ENCODE measurements at places on chromosomes 11 and 22. TPM values are rescaled to one million over a fixed set of nuclear protein-coding genes. Genes with fewer than 3 reads are reported as not detected.

- no peak for DNase-seq
Observed at GRCh38 chr11:14081581-14082231, 119.2 kb downstream of the SPON1 start.

- DNase-seq = no peak
Observed at GRCh38 chr11:111949519-111950426, 12.6 kb downstream of the DIXDC1 start.

- no peak for DNase-seq
Observed at GRCh38 chr11:84437071-84437980, 1151.2 kb upstream of the CCDC90B start.

DNA sequence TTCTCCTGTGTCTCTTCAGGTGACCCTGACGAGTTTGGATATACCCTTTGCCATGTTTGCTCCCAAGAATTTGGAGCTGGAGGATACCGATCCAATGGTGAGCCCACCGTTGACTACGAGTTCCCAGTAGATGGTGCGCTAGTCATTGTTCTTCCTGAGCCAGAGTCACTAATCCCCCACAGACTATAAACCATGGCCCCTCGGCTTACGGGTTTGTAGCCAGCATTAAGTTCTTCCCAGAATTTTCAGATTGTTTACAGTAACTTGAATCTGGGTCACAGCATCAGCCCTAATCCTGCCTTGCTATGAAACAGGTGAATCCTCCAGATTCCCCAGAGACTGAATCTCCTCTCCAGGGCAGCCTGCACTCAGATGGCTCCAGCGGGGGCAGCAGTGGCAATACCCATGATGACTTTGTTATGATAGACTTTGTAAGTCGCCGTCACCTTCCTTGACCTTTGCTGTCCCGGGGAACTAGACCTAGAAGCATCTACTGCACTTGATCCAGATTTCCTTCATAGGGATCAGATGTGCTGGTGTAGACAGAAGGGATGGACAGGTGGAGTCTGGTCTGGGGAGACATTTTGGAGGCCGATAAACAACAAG, 31.8 kb downstream of the ARHGAP1 start:
- DNase-seq = no peak

GRCh38 chr11:44564670-44565210, 723 bp upstream of the CD82 start:
- peak; percentile 97 for DNase-seq

The JRKL gene
- 7.2 TPM for total RNA-seq

The LTO1 gene
- total RNA-seq = 20.2 TPM

The ZNF280B gene
- 0.83 TPM for total RNA-seq

DNA sequence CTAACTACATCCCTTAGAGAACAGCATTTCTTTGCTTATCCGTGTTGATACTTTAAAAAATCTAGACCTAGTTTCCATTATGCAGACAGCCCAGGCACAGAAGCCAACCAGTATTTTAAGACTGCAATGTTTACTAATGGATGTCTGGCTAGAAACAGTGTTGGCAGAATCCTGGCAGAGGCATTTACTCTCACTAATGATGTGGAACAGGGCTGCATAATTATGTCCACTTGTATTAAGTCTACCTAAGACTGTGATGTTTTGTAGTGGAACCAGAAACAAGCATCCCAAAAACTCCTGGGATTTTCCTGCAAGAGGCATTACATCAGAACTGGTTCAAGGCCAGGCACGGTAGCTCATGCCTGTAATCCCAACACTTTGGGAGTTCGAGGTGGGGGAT, 50.2 kb upstream of the PICALM start:
- no peak for DNase-seq

- no peak for DNase-seq
Observed at GRCh38 chr11:76786441-76787014, 3.4 kb downstream of the TSKU start.

GRCh38 chr22:43925433-43926348, 2.1 kb downstream of the PNPLA3 start:
- peak; percentile 89 for DNase-seq

- peak; percentile 80 for DNase-seq
Observed at GRCh38 chr11:75563978-75564552, 2.0 kb downstream of the SERPINH1 start.

- no peak for DNase-seq
Observed at GRCh38 chr22:20061481-20061861, 18.6 kb upstream of the DGCR8 start.

DNA sequence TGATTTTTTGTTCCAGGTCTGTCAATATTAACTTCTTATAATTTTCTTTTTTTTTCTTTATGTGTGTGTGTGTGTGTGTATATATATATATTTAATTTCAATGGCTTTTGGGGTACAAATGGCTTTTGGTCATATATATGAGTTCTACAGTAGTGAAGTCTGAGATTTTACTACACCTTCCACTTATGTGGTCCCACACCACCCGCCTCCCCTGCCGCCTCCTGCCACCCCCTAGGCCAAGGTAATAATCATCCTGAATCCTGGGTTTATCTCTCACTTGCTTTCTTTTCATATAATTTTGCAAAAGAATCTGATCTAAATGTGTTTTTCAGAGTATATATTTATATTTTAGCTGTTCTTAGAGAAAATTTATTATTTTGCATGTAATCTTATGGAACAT, 11.1 kb downstream of the NEAT1 start:
- DNase-seq = no peak

GRCh38 chr22:50739894-50740293, 1.9 kb downstream of the ACR start:
- DNase-seq = no peak

GRCh38 chr11:13721760-13722159, 53.3 kb downstream of the FAR1 start:
- DNase-seq = peak; percentile 31

- DNase-seq = peak; percentile 7
Observed at GRCh38 chr11:101583251-101584128, at the start of gene TRPC6. Gene TRPC6, minus strand, starts transcription at chr11:101584007. Its CDS starts 504 bp downstream, at chr11:101583503.

DNA sequence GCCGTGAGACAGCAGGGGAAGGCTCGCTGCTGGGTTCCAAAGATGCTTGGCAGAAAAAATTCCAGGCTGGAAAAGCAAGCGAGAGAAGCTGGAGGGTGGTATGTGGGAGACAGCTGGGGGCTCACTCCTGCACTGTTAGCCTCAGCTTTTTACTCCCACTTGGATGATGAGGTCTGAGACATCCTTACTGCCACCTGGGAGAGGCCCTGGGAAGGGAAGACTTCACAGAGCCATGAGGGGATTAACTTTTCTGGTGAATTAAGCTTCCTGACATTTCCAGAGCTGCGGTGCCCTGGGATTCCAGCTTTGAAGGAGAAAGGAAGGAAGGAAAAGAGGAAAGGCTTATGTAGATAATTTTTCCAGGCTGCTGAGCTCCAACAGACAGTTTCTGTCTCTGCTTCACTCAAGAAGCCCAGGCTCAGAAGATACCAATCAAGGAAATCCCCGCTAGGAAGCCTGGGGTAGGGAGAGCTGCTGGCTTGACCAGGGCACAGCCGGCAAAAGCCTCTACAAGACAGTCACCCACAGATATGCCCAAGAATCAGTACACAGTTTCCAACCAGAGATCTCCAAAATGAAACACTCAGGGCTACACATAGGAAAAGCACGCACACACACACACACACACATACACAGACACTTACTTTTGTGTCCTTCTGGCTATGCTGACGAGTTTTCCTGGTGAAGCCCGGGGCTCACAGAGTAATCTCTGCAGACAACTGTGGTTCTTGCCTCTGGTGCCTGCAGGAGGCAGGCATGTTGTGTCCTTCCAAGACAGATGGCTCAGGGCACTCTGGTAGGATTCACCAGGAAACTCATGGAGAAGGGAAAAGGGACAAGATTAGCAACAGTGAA, 907 bp downstream of the MCHR1 start:
- no peak for DNase-seq

DNA sequence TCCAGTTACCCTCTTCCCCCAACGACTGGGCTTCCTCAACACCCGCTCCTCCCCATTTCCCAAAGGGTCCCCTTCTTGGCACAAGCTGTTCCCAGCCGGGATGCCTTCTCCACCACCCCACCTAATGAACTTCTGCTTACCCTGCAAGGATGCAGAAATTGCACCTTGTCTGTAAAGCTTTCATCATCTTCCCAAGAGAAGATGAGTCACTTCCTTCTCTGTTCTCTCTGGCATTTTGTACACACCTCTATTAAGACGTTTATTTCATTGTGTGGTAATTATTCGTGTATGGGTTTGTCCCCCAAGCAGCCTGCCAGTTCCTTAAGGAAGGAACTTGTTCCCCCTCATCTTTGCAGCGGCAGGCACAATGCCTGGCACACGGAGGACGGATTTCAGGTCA, 351.1 kb downstream of the CADM1 start:
- peak; percentile 42 for DNase-seq

- peak; percentile 90 for DNase-seq
Observed at GRCh38 chr22:28771195-28771791, 1.2 kb upstream of the CCDC117 start.

- DNase-seq = no peak
Observed at GRCh38 chr11:17432002-17432401, 43.5 kb upstream of the KCNJ11 start.

- peak; percentile 31 for DNase-seq
Observed at GRCh38 chr11:64747961-64748665, 4.2 kb upstream of the RASGRP2 start.

GRCh38 chr22:22069450-22070370, 87.1 kb upstream of the TOP3B start:
- DNase-seq = no peak

DNA sequence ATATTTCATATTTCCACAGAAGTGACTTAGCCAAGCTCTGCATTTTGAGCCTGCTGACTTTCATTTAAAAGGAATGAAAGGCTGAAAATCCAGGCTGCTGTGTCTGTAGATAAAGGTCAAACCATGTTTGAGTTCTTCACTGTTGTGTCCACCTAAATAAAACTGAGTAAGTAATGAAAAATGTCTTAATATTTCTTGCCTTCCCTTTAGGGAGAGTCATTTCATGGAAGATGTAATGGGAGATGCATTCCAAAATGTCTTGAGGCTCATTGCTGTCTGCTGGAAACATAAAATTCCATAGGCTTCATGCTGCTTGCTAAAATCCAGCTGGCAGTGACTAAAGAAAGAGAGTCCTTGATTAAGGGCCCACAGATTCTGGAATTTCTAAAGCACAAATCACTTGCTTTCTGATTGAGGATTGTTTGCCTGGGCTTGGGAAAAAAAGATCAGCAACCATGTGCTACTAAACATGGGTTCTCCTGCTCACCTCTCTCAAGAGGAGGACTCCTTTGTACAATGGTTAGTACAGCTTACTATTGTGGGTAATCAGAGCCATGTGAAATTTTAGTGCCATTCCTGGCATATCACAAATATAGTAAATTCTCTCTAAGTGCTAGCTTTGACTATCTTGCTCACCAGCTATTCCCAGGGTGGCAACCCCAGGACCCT, 56.9 kb downstream of the PANX1 start:
- DNase-seq = no peak
